ENCODE measurements at places on chromosomes 12 and 14.

GRCh38 chr12:12563290-12563928 lies 746 bp upstream of the DUSP16 start:
- DNase-seq = peak; percentile 40

- no peak for DNase-seq
Measured at GRCh38 chr14:77313371-77313770, 7.3 kb downstream of the POMT2 start.

DNA sequence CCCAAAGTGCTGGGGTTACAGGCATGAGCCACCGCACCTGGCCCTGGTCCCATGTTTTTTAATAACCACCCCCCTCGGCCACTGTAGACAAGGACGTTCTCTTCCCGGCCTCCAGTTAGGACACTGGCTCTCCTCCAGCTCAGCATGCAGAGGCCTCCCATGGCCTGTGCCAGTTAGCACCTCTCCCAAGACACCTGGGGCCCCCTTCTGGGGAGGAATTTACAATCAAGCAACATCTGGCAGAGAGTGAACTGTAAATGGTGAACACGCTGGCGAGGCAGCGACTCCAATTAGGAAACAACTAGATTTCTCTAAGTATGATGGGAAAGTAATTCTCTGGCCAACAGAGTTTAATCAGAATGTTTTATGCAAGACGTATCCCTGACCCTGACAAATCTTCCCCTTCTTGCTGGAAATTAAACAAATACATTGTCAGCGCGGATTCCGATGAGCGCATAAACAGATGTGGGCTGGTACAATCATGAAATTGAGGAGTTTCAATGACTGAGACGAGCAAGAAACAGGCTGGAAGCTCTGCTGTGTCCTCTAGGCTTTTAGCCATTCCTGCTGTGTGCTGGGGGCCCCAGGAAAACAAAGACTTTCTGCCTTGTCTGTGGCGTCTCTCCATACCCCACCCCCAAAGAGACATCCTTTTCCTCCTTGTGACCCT lies 61.7 kb upstream of the DLK1 start:
- no peak for DNase-seq

DNA sequence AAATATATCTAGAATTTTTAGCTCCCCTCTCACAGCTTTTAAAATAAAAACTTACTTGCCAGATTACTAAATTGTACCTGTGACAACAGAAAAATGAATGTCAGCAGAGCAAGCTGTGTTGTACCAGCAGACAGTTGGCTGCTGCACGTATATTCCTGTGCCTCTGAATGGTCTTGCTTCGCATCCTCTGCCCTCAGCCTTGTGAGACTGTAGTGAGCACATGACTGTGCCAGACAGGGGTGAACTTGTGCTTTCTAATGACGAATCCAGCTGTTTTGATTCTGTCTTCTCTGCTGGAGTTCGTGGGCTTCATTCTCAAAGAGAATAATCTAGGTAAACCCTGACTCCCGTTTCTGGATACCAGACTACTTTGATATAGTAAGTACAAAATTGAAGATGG lies 58.3 kb upstream of the FRMD6 start:
- no peak for DNase-seq
